Adrenal gland (tissue), 19 donors: ENCODE measurements at places on chromosomes 3 and 15. TPM values are rescaled to one million over a fixed set of nuclear protein-coding genes. Genes with fewer than 3 reads are reported as not detected.

CDC25A gene
- 0.64 TPM for polyA plus RNA-seq

CCDC32 gene
- 37.7 TPM for polyA plus RNA-seq

C2CD4A gene
- polyA plus RNA-seq: 0.10 TPM

ZMYND10 gene
- 1.2 TPM for polyA plus RNA-seq

SLC2A2 gene
- polyA plus RNA-seq: not detected

B3GALNT1 gene
- polyA plus RNA-seq: 2.3 TPM
